ENCODE measurements at places on chromosomes 6 and 20.

DNA sequence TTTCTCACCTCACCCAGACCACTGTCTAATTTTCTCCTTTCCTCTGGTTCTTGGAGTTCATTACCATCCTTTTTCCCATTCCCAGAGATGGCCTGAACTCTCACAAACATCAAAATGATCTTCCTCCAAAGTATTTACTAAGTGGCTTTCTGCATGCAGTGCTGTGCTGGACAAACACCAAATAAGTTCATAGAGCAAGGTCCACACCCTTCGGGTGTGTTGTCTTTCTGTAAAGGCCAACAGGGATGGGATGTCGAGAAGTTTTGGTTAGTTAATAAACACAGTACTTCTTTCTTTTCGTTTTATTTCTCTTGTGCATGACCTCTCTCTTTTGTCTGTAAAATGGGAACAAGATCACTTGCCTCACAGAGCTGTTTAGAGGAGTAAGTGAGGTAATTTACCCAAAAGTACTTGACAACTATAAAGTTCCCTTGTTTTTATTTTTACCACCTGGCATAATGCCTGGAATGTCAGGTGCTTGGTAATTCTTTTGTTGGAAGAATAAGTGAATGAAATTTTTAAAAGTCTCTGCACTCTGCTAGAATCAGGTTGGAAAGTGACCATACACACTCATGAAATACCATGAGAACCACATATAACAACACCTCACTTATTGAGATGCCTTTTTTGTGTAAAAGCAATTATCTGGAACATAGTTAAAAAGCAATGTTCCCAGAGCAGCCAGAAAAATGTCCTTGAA is 22.8 kb upstream of the CCN6 start:
- DNase-seq: no peak

DNA sequence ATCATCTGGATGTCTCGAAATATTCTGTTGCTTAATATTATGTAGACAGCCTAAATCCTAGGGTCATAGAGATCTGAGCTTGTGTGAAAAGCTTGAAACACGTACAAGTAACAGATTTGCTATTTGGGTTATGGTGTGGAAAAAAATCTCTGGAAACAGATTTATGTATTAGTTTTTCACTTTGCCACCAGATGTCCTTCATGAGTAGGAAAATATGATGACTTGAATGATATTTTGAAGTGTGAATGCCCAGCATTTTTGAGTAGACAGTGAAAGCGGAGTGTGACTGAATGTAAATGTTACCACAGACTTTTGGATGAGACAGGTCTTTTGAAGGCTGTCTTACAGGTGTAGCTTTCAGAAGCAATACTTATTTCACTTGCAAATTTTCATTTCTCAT is 4.2 kb upstream of the BMP6 start:
- no peak for DNase-seq

DNA sequence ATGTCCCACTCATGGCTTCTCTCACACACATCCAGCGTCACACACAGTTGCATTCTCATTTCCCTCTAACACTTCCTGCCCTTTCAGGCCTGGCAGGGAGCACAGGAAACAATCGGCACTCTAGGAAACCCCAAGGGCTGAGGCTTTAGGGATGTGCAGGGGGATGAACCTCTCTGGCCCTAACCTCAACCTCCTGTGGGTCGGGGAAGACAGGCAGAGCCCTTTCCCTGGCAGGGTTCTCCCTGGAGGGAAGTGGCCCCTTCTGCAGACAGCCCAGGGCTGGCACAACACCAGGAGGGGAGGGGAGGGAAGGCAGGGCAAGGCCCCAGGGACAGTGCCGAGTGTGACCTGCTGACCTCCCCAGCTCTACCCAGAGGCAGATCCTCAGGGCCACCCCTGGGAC is 2.7 kb downstream of the TEAD3 start:
- DNase-seq: no peak

DNA sequence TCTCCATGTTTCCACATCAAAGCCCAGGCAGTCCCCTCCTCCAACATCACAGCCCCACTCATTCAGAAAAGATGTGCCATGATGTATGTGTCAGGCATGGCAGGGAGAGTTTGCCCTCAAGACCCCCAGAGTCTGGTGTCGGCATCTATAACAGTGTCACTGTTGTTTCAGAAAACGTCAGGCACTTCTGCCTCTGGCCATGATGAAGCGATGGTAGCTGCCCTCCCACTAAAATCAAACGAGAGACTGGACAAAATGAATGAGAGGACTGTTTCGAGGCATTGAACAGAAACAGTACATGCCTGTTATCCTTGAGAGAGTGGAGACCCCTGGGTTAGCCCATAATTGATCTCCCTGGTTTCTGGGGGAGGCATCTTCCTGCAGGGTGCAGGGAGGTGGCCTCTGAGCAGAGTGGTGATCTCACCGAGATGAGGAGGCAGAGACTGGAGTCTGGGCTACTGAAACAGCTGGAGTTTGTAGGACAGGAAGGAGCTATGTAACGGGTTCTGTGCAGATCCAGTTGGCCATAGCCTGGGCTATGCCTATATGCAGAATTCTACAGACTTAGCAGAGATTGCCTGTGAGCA is 144.5 kb downstream of the SYCP2 start:
- no peak for DNase-seq

- no peak for DNase-seq
Measured at GRCh38 chr20:45459606-45460005, 9.9 kb upstream of the WFDC2 start.

DNA sequence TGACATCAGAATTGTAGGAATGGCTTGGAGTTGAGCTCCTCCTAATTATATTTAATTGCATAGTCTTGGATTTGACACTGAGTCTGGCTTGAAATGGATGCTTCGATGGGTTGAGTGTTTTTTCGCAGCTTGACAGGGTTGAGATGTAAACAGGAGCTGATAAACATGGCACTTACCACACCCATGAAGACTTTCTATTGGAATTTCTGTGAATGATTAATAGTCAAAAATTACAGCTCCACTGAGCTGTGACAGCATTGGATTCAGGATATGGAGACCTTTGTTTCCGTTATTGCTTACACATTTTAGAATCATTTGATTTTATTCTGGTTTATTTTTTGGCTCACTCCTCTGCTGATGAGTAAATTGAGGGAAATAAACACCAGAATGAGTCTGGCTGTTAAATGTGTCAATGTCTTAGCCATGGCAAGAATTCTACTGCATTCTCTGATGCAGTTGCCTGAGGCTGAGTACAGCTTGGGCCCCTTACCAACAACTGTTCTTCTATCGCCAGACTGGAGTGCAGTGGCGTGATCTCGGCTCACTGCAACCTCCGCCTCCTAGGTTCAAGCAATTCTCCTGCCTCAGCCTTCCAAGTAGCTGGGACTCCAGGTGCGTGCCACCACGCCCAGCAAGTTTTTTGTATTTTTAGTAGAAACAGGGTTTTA is 128.1 kb upstream of the DOK5 start:
- DNase-seq: no peak

DNA sequence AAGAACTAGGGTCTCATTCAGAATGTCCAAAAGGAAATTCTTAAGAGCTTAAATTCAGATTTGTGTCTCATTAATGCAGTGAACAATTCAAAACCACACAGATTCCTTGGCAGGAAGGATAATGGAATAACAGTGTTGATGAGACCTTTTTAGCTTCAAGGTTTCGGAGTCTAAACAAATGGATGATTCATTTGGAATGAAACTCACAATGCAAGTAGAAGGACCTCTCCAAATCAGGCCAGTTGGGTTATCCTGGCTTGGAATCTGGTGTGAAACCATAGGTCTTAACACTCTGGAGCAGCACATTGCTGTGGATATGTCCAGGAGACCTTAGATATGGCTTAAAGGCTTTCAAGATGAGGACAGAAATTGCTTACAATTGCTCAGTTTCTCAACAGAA is 44.9 kb downstream of the KCTD20 start:
- no peak for DNase-seq

Data from activated CD4-positive, alpha-beta T cell treated with anti-CD3 and anti-CD28 coated beads, Interleukin-2, Interleukin-4, amounts not matched to agents 100 ng/mL and 50 ng/mL, durations not matched to agents 16 hours and 8 hours (primary cell).